GM19239 (cell line): ENCODE measurements at places on chromosomes 5 and 9.

GRCh38 chr9:112550531-112550930 is 63.9 kb downstream of the KIAA1958 start:
- no peak for DNase-seq

- DNase-seq = no peak
These were observed 814.5 kb downstream of the MTRR start for GRCh38 chr5:8683496-8683895.

- DNase-seq = no peak
These were observed 40.1 kb upstream of the BICD2 start for GRCh38 chr9:92804727-92805126.

DNA sequence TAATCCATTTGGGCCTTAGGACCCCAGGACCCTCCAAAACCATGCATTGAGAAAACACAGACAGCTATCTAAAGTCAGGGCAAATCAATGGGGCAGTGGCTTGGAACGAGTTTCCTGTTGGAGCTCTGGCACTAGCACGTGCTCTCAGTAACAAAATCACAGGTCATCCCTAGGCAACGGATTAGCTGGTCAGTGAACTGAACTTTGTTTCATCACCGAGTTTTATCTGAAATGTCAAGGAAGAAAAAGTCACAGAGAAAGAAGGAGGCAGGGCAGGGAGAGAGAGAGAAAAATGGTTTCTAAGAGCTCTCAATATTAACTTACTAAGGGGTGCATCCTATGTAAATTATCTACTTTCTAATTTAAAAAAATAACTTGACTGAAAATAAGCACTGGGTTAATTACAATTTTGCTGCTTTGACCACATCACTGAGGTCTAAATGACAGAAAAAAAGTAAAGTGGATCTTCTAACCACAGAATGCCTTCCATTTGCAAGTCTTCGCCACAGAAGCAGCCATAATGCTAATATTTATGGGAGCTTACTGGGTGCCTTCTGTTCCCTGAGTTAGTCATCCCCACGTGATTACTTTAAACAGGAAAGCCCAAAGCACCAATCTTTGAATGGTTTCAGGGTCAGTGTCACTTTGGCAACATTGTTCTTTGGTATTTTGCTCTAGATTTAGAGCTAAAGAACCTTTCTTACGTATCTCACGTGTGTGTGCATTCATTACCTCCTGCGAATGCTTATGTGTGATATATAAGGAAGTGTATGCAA is 503.9 kb downstream of the RASEF start:
- DNase-seq = no peak

DNA sequence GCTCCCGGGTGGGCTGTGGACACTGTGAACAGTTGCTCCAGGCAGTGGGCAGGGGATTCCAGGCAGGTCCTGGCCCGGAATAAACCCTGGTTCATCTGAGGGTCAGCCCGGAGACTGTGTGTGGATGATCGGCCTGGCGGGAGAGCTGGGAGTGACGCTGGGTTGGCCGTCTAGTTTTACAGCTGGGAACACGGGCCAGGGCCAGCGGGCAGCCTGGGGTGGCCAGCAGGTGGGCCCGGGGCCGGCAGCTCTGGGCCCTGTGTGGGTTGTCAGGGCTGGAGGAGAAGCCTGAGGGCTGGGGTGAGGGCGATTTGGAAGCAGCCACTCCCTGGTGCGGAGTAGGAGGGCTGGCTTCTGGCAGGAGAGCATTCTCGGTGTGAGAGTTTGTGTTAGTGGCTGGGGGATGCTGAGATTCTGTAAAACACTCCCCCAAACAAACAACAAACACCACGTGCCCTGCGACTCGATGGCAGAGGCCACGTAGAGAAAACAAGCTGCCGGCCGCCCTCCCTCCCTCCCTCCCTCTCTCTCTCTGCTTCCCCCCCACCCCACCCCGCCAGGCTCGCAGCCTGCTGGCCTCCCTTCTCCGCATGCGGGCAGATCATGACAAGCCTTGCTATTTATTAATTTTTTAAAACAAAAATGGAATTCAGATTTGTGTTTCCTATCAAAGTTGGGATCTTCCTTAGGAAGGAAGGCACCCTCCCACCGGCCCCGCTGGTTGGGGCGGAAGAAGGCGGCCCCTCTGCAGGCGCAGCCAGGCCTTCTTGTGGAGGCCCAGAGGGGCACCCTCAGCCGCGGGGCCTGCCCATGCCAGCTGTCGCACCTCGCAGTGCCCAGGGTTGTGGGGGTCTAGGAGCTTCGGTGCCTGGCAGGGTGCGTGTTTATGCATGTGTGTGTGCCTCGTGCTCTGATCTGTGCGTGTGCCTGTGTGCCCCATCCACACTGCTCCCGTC is 49.5 kb downstream of the RXRA start:
- DNase-seq = no peak

GRCh38 chr9:92969516-92970466 is 22.5 kb downstream of the FGD3 start:
- DNase-seq = no peak

- no peak for DNase-seq
These were observed 110.0 kb upstream of the SPOCK1 start for GRCh38 chr5:137609127-137609526.

DNA sequence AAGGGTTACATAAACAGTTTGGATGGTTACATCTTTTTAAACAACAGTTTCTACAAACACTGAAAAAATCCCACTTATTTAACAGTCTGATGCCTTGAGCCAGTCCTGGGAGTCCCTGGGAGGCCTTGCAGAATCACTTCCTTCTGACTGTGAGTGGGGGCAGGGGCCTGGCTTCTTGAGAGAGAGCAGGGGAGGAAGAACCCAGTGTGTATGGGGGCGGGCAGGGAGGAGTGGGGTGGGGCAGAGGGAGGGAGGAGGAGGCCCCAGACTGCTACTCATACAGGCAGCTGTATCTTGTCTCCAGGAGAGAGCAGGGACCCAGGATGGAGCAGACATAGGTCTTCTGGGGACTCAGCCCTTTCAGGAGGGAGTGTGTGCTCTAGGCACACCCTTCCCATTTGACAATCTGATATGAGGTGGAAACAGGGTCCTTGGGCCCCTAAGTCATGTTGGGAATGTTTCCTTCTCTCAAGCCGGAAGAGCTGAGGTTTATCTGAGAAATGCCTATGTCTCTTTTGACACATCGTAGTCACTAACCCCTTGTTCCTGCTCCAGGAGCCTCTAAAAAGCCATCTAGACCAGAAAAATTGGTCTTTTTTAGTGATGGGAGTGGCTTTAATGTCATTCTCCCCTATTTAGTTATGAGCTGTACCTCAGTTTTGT is 52.8 kb downstream of the IRF1 start:
- DNase-seq = no peak

DNA sequence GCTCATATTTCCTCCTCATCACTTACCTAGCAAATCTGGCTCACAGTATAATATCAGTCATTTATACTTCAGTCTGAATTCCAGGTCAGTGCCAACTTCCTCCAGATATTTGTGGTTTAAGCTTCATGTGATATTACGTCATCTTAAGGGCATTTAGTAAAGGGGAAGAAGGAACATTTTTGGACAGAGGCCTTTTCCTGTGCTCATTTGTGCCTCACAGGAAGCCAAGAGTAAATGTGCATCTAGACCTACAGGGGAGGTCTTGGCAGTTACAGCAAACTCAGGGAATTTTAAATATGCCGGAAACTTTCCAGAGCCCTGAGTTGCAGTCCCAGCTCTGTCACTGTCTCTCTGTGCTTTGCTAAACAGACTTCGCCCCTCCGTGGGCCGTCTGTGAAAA is 12.3 kb upstream of the KCNIP1 start:
- no peak for DNase-seq

GRCh38 chr9:128550770-128551656 is 1.4 kb upstream of the SPTAN1 start:
- DNase-seq = no peak

DNA sequence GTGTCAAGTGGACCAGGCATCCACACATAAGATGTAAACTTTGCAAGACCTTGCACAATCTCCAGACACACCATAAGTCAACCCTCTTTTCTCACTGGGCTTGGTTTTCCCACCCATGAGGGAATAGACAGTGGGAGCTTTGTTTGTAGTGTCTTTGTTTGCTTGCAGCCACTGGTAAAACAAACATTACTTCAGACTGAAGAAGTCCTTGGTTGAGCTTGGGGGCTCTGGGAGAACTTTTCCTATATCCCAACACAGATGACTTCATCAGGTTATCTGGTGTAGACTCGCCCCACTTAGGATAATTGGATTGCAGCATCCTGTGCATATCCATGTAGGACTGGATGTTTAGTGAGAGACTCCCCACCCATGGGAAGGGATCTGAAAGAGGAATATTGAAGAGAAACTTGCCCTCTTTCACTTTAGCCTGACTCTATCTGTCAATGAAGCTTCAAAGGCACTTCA is 11.5 kb upstream of the ADGRV1 start:
- no peak for DNase-seq

GRCh38 chr5:149493316-149493715 is 57.9 kb downstream of the CSNK1A1 start:
- DNase-seq = no peak
